ENCODE measurements at places on chromosomes 6 and 20.

GRCh38 chr6:39421383-39422225, 99.1 kb upstream of the KCNK16 start:
- DNase-seq = no peak

- peak; percentile 2 for DNase-seq
These were observed 245.3 kb downstream of the OGFRL1 start for GRCh38 chr6:71533939-71534379.

- peak; percentile 61 for DNase-seq
These were observed 2.5 kb downstream of the ADRM1 start for GRCh38 chr20:62305149-62305764.

GRCh38 chr6:10633216-10633615, 61.2 kb downstream of the C6orf52 start:
- peak; percentile 13 for DNase-seq

GRCh38 chr6:37373822-37374471, 20.2 kb downstream of the RNF8 start:
- no peak for DNase-seq

- no peak for DNase-seq
These were observed 301.1 kb upstream of the QKI start for GRCh38 chr6:163113358-163113962.

DNA sequence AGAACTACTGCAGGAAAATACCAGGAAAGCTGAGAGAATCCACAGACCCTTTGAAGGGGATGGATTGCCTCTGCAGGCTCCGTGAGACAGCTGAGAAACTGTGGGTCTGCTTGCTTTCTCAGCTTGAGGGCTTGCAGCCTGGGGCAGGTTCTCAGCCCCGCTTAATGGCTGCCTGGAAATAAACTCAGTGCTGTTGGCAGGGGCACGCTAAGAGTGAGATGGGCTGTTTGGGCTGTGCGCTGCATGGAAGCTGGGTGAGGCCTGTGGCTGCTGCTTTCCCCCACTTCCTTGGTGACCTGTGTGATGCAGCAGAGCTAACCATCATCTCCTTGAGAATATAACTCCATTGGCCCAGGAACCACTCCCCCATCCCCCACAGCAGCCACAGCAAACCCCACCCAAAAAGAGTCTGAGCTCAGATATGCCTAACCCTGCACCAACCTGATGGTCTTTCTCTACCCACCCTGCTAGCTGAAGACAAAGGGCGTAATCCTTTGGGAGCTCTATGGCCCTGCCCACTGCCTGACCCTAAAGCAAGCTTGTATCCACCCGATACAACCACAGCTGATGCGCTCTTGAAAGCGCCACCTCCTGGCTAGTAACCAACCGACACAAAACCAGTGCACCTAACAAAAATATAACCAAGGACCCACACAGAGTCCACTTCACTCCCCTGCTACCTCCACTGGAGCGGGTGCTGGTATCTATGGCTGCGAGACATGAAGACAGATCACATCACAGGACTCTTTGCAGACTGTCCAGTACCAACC, 800.6 kb upstream of the MAP3K7 start:
- DNase-seq = no peak

GRCh38 chr6:41209547-41210320, 8.8 kb upstream of the TREML2 start:
- DNase-seq = no peak

- DNase-seq = peak; percentile 80
These were observed 89.6 kb upstream of the NHSL1 start for GRCh38 chr6:138588805-138589434.

- no peak for DNase-seq
These were observed 685.3 kb upstream of the MARCKS start for GRCh38 chr6:113171882-113172281.

DNA sequence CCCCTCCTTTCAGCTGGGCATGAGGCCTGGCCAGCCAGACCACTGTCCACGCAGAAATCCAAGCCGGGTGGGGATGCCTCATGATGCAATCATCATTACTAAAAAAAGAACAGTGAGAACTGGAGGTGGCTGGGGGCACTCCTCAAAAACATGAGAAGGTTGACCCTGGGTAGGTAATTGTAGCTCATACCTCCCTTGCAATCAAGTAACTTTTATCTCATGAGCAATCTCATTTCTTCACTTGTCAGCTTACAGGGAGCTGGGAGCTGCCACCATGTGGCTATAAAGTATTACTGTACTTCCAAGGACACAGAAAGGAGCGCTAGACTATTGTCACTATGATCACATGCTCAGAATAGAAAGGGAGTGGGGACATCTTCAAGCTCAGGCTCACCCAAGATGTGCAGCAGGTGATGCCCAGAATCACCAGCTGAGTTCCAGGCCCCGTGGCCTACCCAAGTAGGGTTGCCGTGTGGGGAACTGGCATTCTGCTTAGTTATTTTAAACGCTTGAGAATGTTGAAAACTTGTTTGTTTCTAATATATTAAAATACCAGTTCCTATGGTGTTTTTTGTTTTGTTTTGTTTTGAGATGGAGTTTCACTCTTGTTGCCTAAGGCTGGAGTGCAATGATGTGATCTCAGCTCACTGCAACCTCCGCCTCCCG, 3.0 kb upstream of the CDH26 start:
- DNase-seq = peak; percentile 53

All from HepG2 (cell line).